AG04450 (cell line): ENCODE measurements at places on chromosomes 1 and 21.

DNA sequence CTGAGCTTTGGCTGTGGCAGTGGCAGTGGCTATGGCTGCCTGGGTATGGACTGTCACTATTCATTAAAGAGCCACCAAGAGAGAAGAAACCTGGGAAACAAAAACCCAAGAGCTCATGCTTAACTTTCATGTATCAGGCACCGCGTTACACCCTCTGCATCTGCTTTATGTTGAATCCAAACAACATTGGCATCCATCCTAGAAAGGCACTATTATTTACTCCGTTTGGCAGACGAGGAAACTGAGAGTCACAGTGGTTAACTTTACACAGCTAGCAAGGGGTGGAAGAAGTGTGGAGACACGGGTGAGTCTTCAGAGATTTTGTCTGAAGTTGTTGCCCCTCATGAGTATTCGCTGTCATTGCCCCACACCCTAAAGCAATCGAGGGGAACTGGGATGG lies 63.8 kb downstream of the PLXNA2 start:
- no peak for DNase-seq

- DNase-seq = no peak
Measured at GRCh38 chr21:42102076-42102475, 31.0 kb downstream of the UMODL1 start.

- no peak for DNase-seq
Measured at GRCh38 chr1:158324395-158324794, 6.9 kb downstream of the CD1B start.

GRCh38 chr21:40837456-40837855 lies 9.5 kb downstream of the DSCAM start:
- DNase-seq = no peak
